ENCODE measurements at places on chromosomes 2 and 18.

- DNase-seq = no peak
These were observed 89.0 kb downstream of the AOX1 start for GRCh38 chr2:200674837-200675236.

DNA sequence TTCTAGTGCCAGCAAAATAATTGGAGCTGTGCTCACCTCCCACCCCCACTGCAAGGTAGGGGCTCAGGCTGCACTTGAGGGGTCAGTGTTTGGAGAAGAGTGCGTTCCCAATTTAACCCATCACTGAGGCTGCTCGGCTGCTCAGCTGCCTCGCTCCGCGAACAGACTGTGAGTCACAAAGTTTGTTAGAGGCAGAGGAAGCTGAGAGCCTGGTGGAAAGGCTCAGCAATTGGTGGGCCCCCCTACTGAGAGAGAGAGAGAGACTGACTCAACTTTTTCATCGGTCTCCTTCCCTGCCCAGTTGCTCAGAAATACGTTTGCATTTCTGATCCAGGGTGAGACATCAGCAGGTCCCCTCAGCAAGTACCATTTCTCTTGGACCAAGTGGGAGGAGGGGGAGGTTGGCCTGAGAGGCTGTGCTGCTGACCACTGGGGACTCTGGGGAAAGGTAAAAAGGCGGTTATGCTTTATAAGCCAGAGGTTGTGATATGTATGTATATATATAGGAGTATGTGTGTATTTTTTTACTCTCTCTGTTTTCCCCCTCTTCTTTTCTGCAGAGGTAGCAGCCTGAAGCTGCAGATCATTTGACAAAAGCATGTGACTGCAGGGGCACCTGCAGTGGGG, 1.5 kb downstream of the EFR3B start:
- DNase-seq = no peak

DNA sequence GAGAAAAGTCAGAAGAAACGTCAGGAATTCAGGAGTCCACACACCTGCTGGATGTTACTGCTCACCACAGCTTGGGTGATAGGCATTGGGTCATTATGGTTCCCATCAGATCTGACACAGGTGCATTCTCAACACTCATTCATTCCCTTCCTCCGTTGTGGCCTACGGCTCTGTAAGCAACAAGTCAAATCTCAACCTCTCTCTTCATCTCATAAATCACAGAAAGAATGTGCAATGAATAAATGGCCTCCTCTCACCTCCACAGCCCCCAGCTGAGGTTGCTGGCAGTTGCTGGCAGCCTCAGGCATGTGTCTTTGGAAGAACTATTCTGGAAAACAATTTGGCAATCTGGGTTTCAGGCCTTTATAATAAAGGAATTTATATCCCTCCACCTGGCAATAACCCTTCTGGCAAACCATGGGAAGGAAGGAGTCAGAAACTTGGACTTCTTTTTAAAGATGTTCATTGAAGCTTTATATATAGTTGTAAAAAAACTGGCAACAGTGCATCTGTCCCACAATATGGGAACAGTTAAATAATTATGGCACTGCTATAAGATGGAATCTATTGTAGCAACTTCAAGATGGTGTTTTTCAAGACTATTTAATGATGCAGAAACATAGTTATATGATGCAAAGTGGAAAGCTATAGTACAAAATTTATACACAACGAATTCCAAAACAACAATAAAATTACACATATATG, 175.4 kb downstream of the ANAPC1 start:
- no peak for DNase-seq

- DNase-seq = no peak
These were observed 102.1 kb upstream of the CDCA7 start for GRCh38 chr2:173252581-173252980.

GRCh38 chr2:202064881-202065230, 8.2 kb upstream of the KIAA2012 start:
- DNase-seq = no peak

DNA sequence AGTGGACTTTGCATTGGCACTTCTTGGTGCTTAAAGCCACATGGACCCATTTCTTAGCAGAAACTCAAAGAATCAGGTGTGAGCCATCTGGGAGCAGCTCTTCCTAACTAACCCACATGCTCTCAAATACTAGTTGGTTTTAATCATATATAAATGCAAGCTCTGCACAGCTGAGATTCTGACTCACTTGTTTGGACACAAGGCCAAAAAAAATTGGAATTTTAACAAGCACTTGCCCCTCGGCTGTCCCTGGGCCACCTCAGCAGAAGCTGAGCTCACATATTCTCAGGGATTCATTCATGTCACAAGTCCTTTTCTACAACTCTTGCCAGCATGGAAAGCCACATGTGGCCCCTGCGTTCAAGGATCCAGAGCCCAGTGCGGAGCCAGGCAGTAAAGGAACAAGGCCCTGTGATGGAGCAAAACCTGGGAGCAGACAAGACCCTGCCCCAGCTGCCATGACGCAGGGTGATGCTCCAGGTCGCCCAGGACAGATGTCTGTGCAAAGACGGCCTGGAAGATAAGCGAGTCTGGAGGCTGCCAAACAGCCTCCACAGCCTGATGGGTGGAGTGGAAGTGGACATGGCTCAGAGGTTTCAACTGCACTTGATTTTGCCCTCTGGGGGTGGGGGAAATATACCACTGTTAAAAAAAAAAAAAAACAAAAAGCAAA, 266.5 kb downstream of the EIPR1 start:
- no peak for DNase-seq

GRCh38 chr2:200180943-200181342, 125.5 kb upstream of the SPATS2L start:
- DNase-seq = no peak

DNA sequence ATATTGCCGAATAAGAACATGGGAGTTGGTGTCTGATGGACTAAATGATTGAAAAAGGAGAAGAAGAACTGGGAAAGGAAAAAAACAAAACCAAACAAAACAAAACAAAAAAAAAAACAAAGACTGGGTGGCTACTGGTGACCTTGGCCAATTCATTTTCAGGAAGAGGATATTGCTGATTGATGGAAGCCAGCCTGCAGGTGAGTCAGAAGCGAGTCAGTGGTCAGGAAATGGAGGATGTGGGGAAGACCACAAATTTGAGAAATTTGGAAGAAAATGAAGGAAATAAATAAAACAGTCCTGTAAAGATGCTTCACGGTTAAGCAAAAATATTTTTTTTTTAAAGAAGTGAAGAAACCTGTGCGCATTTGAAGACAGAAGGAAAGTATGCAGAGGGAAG, 296.9 kb downstream of the ZNF521 start:
- no peak for DNase-seq

- no peak for DNase-seq
These were observed 70.3 kb upstream of the PSME4 start for GRCh38 chr2:54041135-54041534.

DNA sequence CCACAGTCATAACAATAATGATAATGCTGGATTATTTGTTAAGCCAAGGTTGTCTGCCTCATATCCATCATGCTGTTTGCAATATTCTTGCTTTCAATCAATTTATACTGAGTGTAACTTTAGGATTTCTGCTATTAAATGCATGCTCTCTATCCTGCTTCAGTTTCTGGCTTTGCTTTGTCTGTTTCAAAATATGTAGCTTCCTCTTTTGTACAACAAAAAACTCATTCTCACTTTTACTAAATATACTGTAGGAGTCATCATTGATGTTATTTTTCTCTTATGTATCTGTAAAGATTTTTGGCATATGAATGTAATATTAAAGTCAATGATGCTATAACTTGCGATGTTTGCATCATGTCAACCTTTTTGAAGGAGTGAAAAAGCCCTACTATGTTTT, 149.3 kb downstream of the GPD2 start:
- DNase-seq = no peak

DNA sequence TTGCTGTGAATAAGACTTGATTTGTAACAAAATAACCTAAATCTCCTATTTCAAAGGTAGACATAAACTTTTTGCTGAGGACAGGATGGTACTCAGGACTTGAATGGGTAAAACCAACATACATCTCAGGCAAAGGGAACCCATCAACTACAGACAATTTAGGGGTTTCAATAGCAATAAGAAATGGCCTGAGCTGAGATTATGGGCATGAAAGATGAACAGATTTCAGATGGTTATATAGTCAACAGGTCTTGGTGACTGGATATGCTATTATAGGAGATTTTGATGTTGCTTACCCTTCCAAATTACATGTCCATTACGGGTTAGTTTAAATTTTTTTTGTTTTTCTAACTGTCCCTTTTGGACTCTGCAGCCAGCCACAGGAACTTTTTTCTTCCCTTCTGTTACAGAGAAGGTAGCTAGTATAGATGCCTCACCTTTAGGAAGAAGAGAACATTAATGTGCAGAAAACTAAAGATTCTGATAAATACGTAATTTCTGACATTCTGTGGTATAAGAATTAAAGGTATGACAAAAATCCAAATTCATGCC, 4.6 kb downstream of the RPS27A start:
- DNase-seq = no peak

GRCh38 chr18:2846636-2847316, at the start of gene EMILIN2:
TSS of gene EMILIN2 (plus strand) at chr18:2847006. CDS start at chr18:2847189, 183 bp downstream.
- DNase-seq = no peak

DNA sequence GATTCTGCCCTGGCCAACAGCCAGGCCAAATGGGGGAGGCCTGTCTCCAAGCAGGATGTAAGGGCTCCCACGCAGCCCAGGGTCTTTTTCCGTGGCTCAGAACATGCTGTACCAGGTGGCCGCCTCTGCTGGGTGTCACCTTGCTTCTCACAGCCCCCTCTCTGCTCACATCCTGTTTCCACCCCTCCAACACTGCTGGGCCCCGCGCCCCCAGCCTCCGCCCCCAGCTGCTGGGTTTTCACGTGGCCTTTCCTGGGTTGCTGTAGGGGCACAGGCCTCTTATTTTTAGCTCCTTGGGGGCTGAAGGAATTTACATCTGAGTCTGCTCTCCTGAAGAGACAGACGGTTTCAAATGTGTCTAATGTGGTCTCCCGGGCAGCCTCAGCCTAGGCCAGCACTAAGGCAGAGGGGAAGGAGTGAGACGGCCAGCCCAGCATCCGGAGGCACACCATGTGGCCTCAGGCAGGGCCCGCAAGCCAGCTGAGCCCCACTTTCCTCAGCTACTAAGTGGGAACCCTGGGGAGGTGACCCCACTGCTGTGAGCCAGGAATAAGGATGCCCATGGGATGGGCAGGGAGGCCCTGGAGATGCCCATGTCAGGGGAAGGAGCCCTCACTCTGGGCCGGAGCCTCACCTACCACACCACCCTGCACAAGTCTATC, 18.7 kb upstream of the DUSP2 start:
- no peak for DNase-seq

- DNase-seq = no peak
These were observed 66.7 kb downstream of the RTN4 start for GRCh38 chr2:54983345-54984220.

- no peak for DNase-seq
These were observed 341.1 kb downstream of the BCL11A start for GRCh38 chr2:60212181-60212945.

- DNase-seq = no peak
These were observed 14.6 kb downstream of the ABCG8 start for GRCh38 chr2:43853141-43854081.

DNA sequence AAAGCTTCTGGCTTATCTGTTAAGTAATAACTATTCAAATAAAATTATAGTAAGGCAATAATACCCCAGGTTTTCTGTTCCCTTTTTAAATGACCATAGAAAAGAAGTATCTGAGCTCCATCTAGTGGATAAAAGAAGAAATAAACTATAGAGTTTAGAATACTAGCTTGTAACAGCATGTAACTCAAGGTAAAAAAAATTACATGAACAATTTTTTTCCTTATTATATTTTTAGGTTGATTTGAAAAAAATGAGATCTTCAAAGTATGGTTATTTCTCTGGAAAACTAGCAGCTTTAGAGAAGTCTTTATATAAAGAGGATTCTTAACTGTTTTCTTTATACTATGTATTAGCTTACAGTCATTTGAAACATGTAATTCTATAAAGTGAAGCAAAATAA, 58.1 kb downstream of the NCKAP1 start:
- DNase-seq = peak; percentile 6

DNA sequence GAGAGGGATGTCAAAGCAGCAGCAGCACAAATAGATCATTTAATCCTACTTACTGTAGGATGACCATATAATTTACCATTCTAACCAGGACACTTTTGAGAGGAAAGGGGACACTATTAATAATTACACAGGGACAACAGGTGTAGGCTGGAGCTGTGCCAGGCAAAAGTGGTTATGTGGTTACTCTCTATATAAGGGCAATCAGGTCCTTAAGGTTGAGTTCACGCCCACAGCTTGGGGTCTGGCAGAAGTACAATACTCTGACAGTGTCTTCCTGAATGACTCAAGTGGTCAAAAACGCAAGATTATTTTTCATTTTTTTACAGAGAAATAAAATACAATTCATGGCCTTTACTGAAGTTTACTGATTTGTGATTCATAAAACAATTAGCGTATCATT, 2.8 kb downstream of the PREPL start:
- peak; percentile 34 for DNase-seq

Measured in NCI-H2107 (cell line).